RPMI7951 (cell line): ENCODE measurements at places on chromosomes 7 and 10.

DNA sequence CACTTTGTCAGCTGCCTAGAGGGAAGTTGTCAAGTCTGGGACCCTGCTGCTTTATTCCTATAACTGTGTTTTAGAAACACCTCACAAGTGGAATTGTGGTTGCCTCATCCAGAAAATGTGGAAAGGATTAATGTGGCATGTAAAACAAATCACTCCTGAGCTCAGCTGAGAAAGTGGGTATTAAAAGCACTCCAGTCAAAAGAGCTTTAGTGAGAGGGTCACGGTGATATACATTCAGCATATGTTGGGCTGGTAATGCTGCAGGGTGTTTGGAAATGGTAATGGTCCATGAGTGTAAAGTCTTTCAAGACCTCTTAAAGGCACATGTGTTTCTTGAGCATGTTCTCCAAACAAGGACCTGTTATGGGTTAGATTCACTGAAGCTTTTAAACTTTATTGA, 318.2 kb upstream of the MEOX2 start:
- no peak for DNase-seq

- no peak for DNase-seq
These were observed 169.0 kb downstream of the SRPK2 start for GRCh38 chr7:105219771-105220160.

DNA sequence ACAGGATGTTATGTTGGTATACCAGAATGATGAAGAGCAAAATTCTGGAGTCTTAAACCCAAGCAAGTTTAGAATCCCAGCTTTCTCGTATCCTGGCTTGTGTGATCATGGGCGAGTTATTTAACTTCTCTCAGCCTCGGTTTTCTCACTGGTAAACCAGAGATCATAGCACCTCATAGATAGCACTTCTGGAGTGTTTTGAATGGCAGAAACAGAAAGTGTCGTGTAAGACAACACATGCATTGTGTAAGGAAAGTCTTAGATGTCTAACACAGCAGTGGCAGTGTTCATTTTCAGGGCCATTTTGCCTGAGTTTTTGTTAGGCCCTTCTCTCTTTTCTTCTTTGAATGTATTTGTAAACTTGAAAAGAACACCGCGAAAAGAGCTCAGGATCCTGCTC, 465.1 kb downstream of the AUTS2 start:
- no peak for DNase-seq

GRCh38 chr7:145850636-145851035, 266.0 kb upstream of the CNTNAP2 start:
- DNase-seq, result no peak

- DNase-seq, result no peak
These were observed 15.5 kb downstream of the CHST3 start for GRCh38 chr10:71979692-71980062.

GRCh38 chr7:121545418-121545817, 149.3 kb upstream of the FAM3C start:
- DNase-seq, result peak; percentile 27

- DNase-seq, result peak; percentile 98
These were observed 11.6 kb downstream of the GOLGA7B start for GRCh38 chr10:97861097-97861750.

DNA sequence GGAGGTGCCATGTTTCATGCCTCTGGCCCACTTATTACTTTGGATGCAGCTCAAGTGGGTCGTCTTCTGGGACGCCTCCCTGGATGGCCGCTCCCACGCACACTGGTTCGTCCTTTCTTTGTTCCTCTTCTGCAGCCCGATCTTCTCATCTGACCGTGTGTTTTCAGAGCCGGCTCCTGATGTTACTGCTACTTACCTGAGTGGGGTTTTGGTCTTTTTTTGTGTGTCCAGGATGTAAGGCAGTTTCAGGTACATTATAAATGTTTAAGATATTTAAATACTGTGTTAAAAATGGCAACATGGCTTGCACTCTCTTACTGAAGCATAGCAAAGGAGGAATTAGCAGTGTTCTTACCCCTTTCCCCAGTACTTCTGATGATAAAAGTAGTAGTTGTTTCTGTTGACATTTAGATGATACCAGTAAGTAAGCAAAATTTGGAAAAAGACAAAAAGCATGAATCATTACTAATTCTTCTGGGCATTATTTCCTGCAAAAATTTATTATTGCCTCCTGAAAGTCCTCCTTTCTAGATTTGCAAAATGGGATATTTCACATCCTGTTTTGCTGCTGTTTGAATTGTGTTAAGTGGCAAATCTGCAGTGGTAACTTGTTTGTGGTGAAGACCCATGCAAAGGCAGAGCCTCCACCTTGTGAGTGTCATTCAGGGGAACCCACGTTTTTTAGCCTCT, 59.4 kb downstream of the SHH start:
- DNase-seq, result no peak

GRCh38 chr10:79457256-79457785, 11.9 kb upstream of the ZCCHC24 start:
- DNase-seq, result no peak

DNA sequence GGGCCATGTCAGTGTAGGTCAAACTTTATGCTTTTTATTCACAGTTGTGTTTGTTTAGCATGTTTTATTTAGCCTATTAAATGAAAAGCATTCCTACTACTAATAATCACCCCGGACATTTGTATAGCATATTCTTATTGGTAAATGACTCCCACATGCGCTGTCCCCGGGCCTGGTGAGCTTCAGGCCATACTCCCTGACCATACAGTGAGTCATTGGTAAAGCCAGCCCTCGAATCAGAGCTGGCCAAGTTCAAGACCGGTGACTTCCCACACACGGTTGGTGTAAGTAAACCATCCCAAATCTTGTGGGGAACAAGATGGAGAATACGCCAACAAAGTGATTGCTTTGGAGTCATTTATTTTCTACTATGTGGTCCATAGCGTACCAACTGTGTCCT, 238.7 kb upstream of the TCF7L2 start:
- peak; percentile 64 for DNase-seq

DNA sequence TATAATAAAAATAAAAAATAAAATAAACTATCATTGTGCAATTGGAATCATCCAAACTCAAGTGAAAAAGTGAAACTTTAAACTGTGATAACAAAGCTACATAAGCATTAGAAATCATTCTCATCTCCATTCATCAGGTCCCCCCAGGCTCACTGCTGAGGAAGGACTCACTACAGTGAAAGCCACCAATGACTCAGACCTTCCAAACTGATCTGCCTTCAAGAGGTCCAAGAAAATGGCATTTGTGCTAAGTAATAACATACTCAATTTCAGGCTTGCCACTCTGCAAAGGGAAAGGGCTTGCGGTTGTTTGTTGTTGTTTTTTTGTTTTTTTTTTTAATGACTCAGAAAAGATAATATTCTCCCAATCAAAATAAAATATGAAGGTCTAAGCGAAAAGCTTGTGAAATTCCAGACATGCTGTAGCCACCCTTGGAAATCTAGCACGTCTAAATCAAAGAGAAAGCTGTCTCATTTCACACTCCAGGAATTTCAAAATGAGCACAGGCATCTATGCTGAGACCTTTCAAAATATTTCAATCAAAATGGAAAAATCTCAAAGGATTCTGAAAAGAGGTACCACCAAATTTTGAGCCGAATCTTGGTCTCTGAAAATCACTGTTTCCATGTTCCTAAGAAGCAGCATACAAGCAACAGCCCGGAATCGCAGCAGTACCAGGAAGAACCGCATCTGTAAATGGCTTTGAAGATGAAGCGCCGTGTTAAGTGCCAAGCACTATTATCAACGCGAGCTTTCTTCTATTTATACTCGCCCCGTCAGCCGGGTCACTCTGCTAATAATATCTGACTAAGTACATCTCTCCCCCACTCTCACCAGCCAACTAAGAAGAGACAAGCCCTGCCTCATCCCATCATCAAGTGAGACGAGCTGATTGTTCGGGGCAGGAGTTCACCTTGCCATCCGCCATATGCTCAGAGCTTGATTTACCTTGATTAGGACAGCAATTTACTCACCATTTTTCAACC, 13.5 kb downstream of the SFMBT2 start:
- peak; percentile 47 for DNase-seq

GRCh38 chr7:99597762-99598501, at the start of gene TMEM225B:
Gene TMEM225B, plus strand, starts transcription at chr7:99598267. Its CDS starts 6,122 bp downstream, at chr7:99604389.
- DNase-seq, result no peak

GRCh38 chr7:76294344-76295024, 8.0 kb upstream of the HSPB1 start:
- peak; percentile 95 for DNase-seq

- DNase-seq, result peak; percentile 3
These were observed 286.6 kb downstream of the ANKRD7 start for GRCh38 chr7:118511146-118511545.

DNA sequence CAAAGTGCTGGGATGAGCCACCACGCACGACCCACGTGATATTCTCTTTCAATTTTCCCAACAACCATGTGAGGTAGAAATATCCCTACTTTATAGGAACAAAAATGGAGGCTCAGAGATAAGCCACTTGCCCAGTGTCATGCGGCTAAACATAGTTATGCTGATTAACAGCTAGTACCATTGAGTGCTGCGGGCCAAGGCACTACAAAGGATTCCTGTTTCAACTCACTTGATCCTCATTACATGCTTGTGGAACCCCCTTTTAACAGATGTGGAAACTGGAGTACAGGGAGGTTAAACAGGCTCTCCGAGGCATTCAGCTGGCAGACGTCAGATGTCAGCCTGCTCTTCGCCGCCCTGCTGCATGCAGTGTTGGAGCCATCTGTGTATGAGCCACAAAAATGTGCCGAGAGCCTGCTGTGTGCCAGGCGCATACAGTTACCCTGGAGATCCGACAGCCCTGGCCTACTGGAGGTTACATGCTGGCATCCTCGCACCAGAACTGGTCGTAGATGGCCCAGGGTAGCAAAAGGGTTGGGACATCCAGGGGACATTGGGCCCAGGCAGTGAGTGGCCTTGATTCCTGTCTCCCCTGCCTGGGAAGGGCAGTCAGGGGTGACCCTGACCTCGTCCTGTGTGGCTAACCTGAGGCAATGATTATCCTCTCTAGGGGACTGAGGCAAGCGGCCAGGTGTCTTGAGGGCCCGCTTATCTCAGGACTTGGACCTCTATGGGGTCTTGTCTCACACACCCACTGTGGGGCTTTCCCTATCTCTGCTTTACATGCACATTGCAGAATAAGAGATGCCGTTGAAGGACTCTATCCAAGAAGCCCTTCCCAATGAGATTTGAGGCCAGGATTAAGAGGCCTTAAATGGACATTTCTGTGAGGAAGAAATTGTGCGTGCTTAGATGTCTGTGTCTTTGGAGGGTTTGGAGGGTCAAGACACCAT, 18.5 kb upstream of the SRGN start:
- no peak for DNase-seq

DNA sequence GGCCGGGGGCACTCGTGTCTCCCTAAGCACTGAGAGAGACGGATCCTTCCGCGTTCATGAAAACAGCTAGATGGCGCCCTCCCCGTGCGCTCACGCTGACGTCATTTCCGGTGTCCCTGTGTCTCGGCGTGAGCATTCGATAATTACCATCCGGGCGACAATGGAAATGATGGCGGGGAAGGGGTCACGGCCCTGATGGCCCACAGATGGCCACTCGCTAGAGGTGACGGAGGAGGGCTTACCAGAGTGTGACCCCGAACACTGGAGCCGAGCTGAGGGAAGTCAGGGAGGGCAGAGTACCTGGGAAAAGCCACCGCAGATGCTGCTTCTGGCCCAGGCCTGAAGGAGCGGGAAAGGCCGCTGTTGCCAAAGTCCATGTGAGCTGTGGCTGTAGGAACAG, 222.9 kb downstream of the TCERG1L start:
- no peak for DNase-seq

- DNase-seq, result no peak
These were observed 168.2 kb downstream of the NRF1 start for GRCh38 chr7:129779602-129780256.

DNA sequence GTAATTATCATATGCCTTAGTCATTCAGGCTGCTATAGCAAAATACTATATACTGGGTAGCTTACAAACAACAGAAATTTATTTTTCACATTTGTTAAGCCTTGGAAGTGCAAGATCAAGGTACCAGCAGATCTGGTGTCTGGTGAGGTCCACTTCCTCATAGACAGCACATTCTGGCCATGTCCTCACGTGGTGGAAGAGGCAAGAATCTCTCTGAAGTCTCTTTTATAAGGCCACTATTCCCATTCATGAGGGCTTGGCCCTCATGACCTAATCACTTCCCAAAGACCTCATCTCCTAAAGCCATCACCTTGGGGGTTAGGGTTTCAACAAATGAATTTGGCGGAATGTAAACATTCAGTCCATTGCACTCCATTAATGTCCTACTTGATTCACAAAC, 137.5 kb upstream of the C1GALT1 start:
- no peak for DNase-seq

DNA sequence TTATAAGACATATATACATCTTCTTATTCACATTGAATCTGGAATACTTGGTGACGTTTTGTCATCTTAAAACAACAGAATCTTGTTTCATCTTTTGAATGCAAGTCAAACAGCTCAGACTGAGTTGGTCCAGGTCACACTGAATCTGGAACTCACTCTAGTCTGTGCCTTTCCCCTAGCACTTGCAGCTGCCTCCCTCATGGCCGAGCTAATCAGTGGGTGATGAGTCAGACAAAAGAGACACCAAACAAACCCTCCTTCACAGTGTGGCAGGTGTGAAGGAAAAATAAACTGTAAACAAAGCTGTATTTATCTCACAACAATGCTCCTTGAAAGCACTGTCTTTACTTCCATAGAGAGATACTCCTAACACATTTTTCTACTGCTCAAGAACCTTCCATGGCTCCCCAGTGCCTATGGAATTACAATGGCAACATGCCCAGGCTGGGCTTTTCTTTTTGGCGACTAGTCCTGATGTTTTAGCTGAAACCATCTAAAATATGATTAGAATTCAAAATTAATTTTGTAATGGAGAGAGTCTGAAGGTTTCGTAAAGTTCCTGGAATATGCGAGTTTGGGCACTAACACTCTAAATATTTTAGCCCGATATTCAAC, 140.0 kb downstream of the ZNF365 start:
- DNase-seq, result peak; percentile 17

DNA sequence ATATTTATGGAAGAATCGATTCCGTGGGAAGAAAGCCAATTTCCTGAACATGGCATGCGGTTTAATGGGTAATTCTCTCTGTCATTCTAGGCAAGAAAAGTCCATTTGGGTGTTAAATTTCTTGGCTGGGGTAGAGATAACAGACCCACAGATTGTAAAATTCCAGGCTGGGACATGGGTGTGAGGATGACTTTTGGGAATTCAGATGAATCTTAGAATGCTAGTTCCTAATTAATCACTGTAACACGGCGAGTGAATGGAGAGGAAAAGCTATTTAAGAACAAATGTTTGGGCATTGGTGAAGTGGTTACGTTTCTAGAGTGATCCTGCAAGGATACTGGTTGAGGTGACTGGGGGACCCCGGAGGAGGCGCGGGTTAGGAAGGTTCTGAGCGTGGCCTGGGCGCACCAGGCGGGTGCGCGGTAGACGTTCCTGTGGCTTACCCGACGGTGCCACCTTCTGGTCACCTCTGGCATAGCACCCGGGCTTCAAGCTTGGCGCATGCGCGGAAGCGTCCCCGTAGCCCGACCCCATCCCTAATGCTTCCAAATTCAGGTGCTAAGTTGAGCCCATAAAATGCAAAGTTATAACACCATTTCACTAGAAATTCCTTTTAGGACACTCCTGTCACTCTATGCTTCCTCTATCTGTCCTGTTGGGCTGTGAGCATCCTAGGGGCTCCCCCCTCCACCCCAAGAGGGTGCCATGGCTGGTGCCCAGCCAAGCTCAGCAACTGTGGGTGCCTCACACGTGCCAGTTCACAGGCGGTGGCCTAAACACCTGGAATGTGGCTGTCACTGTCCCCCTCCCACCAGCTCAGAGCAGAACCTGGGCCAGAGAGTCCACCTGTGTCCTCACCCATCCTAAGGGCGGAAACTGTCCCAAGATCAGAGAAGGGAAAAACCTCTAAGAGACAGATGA, 104.4 kb downstream of the PTPRE start:
- DNase-seq, result peak; percentile 58
